Amniotic epithelial cell (primary cell): ENCODE measurements at places on chromosomes 6 and 20.

- no peak for DNase-seq
Observed at GRCh38 chr6:91304521-91304920, 717.6 kb upstream of the MAP3K7 start.

- DNase-seq = no peak
Observed at GRCh38 chr6:157821342-157822033, 1.6 kb upstream of the SNX9 start.

DNA sequence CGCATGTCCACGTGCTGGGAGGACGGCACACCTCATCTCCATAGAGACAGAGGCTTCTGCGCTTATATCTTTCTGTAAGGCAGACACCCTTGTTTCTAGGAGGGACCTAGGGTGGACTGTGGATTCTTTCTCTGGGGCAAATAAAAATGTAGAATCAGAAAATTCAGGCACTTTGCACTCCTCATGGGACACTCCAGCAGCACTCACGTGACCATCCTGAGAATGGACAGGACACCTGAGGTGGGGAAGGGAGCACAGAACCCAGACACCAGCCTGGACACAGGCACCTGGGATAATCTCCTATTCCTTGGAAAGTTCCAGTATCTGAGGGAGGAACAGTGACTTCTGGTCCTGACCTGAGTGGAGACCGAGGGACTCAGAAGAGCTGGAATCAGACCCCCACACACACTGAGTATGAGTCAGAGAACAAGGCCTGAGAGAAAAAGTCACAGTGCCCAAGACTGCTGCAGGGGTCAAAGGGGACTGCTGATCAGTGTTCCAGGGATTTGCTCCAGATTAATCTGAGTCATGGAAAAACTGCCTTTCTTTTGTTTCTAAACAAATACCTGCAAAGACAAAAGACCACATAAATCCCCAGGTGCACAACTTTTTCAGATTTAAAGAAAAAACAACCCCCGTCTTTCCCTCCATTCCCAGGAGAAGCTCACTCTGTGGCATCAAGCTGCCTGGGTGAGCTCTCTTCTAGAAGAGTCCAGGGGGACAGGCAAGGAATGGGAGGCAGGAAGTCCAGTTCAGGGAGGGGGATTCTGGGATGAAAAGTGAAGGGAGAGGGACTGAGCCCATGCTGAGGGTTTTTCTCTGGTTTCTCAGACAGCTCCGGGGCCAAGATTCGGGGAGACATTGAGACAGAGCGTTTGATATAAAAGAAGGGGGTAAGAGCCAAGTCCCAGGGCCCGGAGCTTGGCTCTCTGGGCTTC, 35.6 kb upstream of the MICB start:
- DNase-seq = peak; percentile 26

DNA sequence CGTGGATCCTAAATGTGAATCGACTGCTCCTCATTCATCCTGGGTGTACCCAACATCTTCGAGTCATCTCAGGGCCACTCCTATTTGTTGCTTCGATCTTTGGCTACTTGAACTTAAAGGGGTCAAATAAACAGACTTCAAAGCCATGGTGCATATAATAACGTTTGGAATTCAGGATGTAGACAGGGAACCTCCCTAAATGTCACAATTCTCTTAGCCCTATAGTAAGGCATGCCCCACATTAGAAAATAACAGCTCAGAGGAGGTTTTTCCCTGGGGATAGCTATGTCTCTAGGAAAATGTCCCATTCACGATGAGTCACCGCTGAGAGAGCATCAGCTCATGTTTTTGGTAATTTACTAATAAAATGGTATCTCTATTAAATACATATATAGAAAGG, 54.8 kb upstream of the BMP6 start:
- no peak for DNase-seq

DNA sequence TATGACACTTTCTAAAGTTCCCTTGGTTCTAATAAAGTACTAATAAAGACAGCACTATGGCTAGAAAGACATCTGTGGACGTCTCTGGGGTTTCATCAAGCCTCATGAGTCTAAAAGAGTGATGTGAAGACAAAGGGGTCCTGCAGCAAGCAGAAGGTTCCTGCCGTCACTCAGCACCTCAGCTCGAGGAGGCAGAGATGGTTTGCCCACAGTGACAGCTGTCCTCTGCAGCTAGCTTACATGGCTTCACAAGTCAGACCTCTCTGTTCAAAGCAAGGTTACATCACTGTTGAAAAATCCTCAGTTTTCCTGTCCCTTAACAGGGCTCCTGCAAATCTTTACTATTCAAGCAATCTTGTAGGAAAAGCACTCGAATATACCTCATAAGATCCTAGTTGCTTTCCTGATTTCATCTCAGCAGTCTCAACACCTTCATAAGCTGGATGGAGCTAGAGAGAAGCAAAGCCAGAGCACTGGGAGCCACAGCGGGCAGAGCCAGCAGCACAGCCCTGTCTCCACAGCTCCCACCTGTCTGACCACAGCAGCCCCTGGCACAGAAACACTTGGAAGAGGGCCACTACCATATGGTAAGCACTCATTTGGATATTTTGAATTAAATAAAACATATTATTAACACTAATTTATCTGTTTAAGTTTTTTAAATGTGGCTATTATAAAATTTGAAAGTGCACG, 202.3 kb downstream of the GMDS start:
- DNase-seq = no peak

DNA sequence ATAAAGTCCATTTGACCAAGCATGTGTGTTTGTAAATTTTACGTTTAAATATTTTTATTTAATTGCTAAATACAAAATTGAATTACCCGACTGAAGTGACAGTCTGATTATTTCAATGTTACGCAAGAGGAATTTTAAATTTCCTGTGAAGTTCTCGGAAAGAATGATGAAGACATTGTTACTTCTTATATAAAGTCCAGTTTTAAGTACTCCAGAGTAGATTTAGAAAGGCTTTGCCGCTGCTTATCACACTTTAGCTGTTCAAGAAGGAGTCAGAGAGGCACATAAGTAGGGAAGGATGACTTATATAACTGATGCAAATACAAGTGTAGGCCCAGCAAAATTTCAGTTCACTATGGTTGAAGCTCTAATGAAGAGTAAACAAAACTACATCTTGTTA, 265.1 kb upstream of the CITED2 start:
- no peak for DNase-seq

GRCh38 chr6:132715204-132715603, 1.3 kb upstream of the VNN1 start:
- peak; percentile 91 for DNase-seq

- DNase-seq = no peak
Observed at GRCh38 chr20:64049878-64050260, 430 bp upstream of the SOX18 start.

DNA sequence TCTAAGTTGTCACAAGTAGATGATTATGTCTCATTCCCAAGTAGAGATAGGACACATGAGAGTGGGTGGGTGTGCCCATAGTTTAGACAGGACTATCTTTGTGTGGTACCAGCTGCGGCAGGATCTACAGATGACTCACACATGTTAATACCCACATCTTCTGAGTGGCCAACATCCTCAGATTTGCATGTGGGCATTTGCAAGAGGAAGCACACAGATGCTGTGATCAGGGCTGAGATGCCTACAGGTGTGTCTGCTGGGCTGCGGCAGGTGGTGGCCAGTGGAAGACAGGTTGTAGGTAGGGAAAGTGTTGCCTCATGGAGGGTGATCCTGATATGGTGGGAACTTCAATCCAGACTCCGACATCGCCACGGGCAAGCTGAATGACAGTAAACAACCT, 50.8 kb downstream of the UTRN start:
- DNase-seq = peak; percentile 73

GRCh38 chr20:34131491-34131890, 19.4 kb upstream of the EIF2S2 start:
- DNase-seq = no peak

- peak; percentile 54 for DNase-seq
Observed at GRCh38 chr6:8054276-8054675, 9.9 kb downstream of the BLOC1S5 start.

GRCh38 chr20:57292611-57293010, 26.2 kb upstream of the BMP7 start:
- no peak for DNase-seq

DNA sequence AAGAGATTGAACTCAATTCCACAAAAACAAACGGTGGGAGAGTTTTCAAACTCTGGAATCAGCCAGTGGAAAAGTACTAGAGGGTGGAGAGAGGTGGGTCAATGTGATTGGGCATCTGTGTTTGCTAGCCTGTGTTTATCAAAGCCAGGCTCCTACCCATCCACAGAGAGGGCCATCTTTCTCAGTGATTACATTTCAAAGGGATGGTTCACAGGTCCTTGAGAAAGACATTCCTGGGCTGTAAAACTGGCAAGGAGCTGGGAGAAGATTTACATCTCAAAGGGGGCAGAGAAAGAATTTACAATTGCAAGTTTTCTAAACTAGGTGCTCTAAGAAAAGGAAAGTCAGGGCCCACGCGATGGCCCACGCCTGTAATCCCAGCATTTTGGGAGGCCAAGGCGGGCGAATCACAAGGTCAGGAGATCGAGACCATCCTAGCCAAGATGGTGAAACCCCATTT, 146.8 kb upstream of the UST start:
- DNase-seq = peak; percentile 31

- no peak for DNase-seq
Observed at GRCh38 chr6:12892151-12892550, 175.6 kb downstream of the PHACTR1 start.
